ENCODE measurements at places on chromosomes 6 and 20. TPM values are rescaled to one million over a fixed set of nuclear protein-coding genes. Genes with fewer than 3 reads are reported as not detected.

DNA sequence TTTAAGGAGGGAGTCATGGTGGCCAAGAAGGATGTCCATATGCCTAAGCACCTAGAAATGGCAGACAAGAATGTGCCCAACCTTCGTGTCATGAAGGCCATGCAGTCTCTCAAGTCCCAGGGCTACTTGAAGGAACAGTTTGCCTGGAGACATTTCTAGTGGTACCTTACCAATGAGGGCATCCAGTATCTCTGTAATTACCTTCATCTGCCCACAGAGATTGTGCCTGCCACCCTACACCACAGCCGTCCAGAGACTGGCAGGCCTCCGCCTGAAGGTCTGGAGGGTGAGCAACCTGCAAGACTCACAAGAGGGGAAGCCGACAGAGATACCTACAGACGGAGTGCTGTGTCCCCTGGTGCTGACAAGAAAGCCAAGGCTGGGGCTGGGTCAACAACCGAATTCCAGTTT lies 115.0 kb downstream of the HFE start:
- H3K27me3 ChIP-seq: no peaks in the 10 kb centered on the region
- H3K4me1 ChIP-seq: peaks cover 30% of the 10 kb centered on the region
- no peak overlapping the region for H3K27ac ChIP-seq
- no peaks in the 10 kb centered on the region for H3K36me3 ChIP-seq
- no peak for DNase-seq

SMIM8 gene
- 9.6 TPM for total RNA-seq

- H3K4me1 ChIP-seq: peaks cover 15% of the 10 kb centered on the region
- no peak overlapping the region for H3K27ac ChIP-seq
- no peak overlapping the region for H3K4me3 ChIP-seq
- H3K27me3 ChIP-seq: peaks cover 60% of the 10 kb centered on the region
- no peaks in the 10 kb centered on the region for H3K36me3 ChIP-seq
- peak; percentile 57 for DNase-seq
Measured at GRCh38 chr20:46130534-46130933, 12.4 kb downstream of the CD40 start.

GRCh38 chr6:125987026-125987617 lies 782 bp downstream of the TRMT11 start:
- H3K36me3 ChIP-seq: no peaks in the 10 kb centered on the region
- H3K27ac ChIP-seq: no peak overlapping the region
- no peaks in the 10 kb centered on the region for H3K27me3 ChIP-seq
- peaks cover 12% of the 10 kb centered on the region for H3K4me1 ChIP-seq
- no peak overlapping the region for H3K4me3 ChIP-seq

DNA sequence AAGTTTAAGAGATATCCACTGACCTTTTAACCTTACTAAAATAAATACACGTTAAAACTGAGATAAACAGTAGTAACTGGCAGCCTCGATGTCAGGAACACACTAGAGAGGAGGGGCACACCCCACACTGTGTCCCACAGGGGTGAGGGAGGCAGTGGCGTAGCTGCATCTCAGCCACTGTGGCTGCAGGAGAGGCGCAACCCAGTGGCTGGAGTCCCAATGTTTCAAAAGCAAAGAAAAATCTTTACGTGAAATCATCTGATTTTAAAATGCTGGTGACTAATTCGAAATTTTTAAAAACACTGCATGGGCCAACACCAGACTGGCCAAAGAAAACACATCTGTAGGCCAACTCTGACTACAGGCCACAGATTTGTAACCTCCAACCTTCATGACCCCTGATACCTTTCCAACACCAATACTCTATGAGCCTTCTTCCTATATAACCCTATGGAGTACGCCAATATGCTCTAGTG lies 54.7 kb downstream of the TRAM2 start:
- peaks cover 28% of the 10 kb centered on the region for H3K36me3 ChIP-seq
- peak overlapping the region; percentile 45 for H3K4me3 ChIP-seq
- no peak for DNase-seq
- peak overlapping the region; percentile 98 for H3K27ac ChIP-seq

- H3K27me3 ChIP-seq: no peaks in the 10 kb centered on the region
- H3K36me3 ChIP-seq: peaks cover 3% of the 10 kb centered on the region
- H3K27ac ChIP-seq: no peak overlapping the region
- no peak overlapping the region for H3K4me3 ChIP-seq
- H3K4me1 ChIP-seq: no peaks in the 10 kb centered on the region
Measured at GRCh38 chr6:135423649-135424128, 73.9 kb downstream of the AHI1 start.

Measured in chondrocyte (in vitro differentiated cells).